ENCODE measurements at places on chromosomes 4 and X.

- no peak for DNase-seq
Observed at GRCh38 chrX:327660-328126, 9.1 kb upstream of the GTPBP6 start.

DNA sequence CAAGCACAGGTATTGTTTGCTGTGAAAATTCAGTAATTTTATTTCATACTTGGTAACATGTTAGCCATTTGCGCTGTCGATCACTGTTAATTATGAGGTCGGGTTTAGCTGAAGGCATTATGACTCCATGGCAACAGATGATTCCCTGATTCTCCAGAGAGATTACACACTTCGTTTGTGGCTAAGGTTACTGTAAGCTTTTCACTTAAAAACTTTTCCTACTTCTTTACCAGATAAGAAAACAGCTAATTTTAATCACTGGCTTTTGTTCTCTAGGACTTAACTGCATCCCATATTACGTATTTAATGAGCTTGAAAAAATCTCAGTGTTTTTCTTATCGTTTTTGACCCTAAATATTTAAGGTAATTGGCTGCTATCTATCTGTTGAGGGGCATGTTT lies 2.1 kb downstream of the GSTCD start:
- DNase-seq: peak; percentile 2

GRCh38 chr4:19403786-19404370 lies 847.8 kb upstream of the SLIT2 start:
- no peak for DNase-seq

DNA sequence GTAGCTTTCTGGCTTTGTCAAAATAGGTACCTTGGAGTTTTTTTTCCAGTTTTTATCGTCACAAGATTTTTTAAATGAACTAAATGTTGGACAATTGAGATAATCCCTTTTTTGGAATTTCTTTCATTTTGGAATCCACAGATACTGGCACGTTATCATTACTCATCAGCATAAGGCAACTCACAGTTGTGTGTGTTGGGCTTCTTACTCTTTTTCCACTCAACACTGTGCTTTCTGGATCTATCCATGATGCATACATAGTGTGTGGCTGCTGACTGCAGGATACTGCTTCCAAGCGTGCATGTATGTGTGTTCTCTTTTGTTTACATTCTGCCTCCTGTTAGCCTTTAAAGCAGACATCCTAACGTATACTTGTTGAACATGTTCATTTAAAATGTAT lies 113.5 kb upstream of the FAM9A start:
- no peak for DNase-seq

- peak; percentile 3 for DNase-seq
Observed at GRCh38 chrX:68942104-68942503, 113.3 kb downstream of the EFNB1 start.

DNA sequence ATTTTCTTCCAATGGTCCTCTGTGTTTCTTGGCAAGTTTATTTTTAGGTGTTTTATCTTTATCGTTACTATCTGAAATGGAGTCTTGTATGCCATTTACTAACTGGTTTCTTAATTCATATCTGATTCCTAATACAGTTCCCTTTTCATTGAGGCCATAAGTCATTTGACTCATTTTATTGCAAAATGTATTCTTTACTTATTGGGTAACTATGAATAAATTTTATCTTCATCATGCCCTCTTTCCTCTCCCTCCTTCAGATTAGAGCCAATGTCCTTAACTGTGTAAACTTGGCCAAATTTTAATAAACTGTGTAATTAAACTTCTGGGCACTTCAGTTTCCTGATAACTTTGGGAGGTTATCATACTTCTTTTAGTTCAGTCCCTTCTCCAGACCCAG lies 19.3 kb upstream of the MSMO1 start:
- DNase-seq: no peak

GRCh38 chr4:164056426-164057142 lies 562.1 kb downstream of the TMA16 start:
- DNase-seq: no peak

- DNase-seq: no peak
Observed at GRCh38 chr4:150265806-150266205, 187.6 kb downstream of the DCLK2 start.

- no peak for DNase-seq
Observed at GRCh38 chr4:3827616-3828492, 61.7 kb downstream of the ADRA2C start.

GRCh38 chr4:81635739-81636138 lies 164.0 kb upstream of the RASGEF1B start:
- no peak for DNase-seq

DNA sequence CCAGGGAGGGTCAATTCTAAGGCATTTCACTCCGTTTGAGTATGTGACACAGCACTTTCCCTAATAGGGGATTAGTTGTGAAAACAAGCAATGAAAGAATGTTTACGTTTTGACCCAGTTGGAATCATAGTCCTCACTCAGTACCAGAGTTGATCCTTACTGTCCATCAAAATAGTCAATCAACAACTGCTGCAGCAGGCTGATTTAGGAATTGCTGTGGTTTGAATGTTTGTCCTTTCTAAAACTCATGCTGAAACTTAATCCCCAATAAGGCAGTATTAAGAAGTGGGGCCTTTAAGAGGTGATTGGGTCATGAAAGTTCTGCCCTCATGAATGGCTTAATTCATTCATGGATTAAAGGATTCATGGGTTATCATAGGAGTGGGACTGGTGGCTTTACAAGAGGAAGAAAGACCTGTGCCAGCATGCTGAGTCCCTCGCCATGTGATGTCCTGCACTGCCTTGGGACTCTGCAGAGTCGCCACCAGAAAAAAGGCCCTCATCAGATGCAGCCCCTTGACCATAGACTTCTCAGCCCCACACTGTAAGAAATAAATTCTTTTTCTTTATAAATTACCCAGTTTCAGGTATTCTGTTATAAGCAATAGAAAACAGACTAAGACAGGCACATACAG lies 3.1 kb upstream of the FBXL5 start:
- DNase-seq: no peak

GRCh38 chrX:135707880-135708279 lies 5.6 kb upstream of the CT45A1 start:
- DNase-seq: peak; percentile 13

DNA sequence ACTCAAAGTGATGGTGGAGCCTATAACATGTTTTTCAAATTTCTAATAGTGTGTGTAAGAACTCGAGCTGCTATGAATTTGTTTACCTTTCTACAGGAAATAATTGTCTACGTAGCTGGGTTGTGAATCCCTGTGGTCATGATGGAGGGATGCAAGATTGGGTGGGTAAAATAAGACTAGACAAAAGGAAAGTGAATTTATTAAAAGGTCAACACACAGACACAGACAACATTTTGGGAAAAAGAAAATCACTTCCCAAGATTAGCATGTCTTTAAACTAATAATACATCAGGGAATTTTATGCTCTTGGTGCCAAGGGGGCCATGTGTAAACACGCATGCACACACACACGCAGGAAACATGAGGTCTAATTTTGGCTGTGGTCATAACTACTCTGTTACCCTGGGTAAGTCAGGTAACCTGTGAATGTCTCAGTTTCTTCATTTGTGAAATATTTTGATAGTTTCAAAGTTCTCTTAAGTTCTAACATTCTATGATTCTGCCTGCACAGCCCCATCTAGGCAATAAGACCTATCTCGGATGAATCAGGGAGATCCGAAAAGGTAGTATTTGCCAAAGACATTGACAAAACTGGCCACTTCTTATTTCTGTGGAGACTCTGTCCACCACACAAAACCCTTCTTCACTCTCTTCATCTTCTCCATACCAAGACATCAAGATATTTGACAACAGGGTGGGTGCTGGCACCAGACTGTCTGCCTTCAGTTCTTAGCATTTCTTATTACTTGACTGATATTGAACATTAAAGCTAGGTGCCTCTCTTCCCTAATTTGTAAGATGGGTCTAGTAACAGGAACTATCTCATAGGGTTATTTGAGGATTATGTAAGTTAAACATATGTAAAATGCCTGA lies 1.6 kb upstream of the UNC5C start:
- no peak for DNase-seq

GRCh38 chrX:66150163-66150562 lies 13.9 kb upstream of the HEPH start:
- DNase-seq: no peak

- no peak for DNase-seq
Observed at GRCh38 chrX:43556207-43556606, 99.9 kb upstream of the MAOA start.

DNA sequence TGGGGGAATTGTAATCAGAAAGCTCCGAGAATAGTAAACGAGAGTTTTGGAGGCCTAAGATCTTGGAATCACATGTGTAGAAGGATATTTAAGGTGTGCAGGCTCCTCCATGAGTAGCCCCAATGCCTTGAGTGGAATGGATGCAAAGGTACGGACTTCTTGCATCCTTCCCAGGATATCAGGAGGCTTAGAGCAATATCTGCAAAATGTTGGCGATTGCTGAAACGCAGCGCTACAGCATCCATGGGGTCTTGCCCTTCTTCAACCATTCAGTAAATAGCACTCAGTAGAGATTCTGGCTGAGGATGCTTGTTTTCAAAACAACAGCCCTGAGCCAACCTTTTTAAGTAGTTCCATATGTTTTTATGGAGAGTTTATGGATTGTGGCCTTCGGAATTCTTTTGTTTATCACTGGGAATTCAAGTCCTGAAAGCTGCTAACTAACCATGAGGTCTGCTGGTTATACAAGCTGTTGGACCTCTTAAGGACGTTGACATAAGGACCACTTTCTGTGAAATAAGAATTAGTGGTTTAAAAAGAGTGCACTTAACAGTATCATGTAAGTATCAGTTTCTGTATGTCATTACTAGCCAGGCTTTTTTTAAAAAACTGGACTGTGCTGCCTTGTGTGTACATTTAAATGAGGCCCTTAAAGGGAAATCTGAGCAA lies 228.8 kb upstream of the PGRMC2 start:
- no peak for DNase-seq

DNA sequence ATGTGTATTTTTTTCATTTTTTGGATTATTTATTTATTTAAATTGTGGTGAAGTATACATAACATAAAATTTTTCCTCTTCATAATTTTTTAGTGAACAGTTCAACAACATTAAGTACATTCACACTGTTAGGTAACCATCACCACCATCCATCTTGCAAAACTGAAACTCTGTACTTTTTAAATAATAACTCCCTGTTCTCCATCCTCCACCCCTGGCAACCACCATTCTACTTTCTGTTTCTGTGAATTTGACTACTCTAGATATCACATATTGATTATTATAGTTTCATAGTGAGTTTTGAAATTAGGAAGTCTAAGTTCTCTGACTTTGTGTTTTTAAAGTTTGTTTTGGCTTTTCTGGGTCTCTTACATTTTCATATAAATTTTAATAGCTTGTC lies 89.3 kb upstream of the STX18 start:
- no peak for DNase-seq

GRCh38 chr4:173403051-173403450 lies 4.1 kb upstream of the SCRG1 start:
- no peak for DNase-seq

- no peak for DNase-seq
Observed at GRCh38 chr4:77453911-77454310, 151.7 kb upstream of the CXCL13 start.

DNA sequence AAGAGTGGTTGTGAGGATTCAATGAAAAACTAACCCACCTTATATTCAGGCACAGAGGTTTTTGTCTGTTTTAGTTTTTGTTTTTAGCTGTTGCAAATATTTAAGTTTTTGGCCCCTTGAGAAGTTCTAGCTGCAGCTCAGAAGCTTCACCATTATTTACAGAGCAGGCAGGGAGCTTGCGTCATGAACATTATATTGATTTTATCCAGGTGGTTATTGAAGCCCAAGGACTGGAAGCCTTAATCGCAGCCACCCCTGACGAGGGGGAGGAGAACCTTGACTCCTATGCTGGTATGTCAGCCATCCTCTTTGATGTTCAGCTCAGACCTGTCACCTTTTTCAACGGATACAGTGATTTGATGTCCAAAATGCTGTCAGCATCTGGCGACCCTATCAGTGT lies 38.1 kb downstream of the MTTP start:
- DNase-seq: no peak

All from SHP77 (cell line).